ENCODE measurements at places on chromosomes 3 and 15.
A peak's percentile ranks its signal among the peaks of the same experiment; 100 is the strongest.

DNA sequence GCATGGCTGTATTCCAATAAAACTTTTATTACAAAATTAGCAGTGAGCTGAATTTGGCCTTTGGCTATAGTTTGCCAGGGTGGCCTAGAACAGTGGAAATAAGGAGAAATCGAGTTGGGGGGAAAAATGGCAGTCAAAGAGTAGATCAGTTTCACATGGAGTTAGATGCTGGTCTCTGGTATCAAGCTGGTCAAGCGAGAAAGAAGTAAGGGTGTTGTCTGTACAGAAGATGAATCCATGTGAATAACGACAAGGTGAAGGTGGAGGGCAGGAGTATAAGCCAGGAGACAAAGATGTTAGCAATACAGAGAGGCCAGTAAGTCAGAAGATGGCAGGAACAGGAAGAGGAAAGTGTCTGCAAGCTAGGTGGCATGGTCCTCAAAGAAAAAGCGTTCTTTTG is 11.7 kb downstream of the AHSG start:
- no peak for DNase-seq

DNA sequence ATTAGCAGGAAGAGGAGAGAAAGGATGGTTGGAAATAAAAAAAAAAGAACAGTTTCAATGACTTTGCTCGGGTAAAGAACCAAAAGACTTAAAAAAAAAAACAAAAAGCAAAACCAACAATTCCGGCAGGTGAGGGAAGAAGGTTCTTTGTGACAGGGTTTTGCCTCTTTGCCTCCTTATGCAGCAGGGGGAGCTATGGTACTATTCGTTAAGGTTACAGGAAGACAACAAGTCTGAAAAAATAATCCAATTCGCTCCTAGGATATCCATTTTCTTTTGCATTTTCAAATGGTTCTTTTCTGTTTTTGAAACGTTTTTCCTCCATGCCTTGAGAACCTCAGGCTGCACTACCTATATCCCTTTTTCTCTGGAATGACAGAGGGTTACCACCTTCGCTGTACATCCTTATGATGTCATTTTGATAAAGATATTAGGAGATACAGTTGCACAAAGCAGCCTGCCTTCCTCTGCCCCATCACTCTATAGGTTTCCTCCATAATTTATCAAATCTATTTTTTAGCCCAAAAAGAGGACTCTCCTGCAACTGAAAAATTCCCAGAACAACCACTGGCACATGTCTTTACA is 55.0 kb downstream of the CFAP20DC start:
- DNase-seq, result peak; percentile 10

DNA sequence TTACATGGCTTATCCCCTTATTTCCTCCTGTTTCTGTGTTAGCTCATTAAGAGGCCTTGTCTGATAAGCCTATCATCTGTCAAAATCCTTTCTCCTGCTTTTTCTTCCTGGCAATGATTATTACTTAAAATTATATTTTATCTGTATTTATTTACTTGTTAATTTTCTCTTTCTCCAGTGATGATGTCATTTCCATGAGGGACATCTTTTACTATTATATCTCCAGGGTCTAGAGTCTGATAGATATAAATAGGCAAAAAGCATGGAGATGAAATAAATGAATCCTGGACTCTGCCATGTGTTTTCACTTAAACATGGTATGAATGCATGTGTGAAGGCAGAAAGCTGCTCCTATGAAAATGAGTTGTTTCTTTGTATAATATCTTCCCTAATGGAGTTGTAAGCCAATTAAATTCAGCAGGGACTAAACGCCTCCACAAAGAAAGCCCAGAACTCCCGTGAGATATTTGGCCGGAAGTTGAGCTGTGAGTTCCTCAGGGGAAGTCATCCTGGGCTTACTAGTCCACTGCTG is 375.2 kb downstream of the TUSC7 start:
- no peak for DNase-seq

- no peak for DNase-seq
Observed at GRCh38 chr15:67717776-67718175, 107.5 kb upstream of the SKOR1 start.

DNA sequence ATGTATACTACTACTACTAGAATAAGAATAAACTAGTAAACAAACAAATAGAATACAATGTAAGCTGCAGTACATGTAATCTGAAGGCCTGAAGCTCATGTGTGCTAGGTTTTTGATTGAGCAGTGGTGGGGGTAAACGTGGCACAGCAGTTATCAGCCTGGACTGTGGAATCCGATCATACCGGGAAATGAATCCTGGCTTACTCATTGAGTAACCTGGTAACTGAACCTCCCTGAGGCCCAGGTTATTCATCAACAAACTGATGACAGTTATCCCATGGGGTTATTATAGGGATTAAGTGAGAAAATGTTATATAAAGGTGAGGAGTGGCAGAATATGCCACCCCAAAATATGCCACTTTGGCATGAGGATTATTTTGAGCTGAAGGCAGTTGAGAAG is 339.1 kb downstream of the FHIT start:
- DNase-seq, result no peak

DNA sequence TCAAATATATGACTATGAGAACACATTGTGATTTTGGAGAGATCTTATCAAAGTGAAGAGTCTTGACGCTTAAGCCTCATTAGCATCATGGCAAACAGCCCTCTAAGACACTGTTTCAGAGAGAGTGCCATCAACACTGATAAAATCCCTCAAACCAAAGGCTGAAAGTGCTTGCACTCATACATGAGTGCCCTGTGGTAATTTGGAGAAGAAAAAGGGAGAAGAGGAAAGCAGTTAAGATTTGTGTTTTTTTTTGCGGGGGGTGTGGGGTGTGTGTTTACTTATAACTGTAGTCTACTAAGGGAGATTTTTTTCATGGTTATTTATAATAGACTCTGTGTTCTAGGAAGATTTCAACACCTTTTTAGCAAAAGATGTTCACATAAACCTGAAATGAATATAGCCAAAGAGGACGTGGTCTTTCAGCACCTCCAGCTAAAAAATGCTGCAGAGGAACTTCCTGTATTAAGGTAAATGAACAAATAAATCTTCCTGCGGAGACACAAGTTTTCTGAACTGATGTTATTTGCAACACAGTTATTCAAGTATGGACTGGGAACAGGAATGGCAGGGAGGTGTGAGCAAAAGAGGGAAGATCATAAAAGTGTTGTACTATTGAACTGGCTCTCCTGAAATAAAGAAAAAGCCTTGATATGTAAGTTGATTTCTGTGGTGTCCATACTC is 81.9 kb upstream of the TGFBR2 start:
- DNase-seq, result no peak

GRCh38 chr3:32469151-32469874 is 33.3 kb downstream of the CMTM6 start:
- no peak for DNase-seq

DNA sequence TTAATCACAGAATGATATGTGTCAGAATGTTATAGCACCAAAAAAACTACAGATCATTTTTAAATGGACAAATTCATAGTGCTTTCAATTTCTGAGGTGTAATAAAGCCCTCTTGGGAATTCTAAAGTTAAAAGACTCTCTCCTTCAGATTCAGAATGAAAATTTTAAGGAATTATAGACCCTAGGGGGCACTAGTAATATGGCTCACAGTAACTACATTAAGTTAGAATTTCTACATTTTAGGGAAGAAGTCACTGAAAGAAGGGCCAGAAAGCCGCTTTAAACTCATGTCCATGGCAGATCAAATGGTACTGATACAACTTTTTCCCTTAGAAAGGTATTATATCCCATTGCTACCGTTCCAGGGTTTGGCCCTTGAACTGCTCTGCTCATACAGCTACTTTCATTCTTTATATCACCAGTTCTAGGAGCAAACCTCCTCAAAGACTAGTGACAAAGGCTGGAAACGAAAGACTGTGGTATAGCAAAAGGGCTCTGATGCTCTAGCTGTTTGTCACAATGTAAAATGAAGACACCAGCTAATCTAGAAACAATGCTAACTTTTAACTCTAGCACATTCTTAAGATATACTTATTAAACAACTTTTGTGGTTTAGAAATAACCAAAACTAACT is 18.1 kb downstream of the DAZL start:
- DNase-seq, result no peak

GRCh38 chr15:99507504-99508310 is 58.1 kb upstream of the MEF2A start:
- DNase-seq, result no peak

- no peak for DNase-seq
Observed at GRCh38 chr3:148833223-148833622, 5.6 kb downstream of the CPB1 start.

DNA sequence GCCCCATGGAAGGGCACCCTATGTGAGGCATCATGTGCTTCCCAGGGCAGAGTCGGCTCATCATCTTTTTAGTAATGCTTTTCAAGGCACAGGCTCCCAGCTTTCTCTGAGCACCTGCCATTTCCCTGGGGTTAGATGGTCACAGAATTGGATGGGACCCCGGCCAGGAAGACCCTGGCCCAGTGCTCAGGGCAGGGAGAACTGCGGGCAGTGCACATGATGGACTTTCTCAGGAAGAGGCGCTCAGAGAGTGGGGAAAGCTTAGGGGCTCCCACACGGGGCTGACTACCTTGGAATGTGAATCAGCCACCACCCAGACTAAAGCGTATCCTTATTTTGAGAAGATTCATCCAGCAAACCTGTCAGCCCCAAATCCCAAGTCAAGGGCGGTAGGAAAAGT is 16.5 kb upstream of the SKOR1 start:
- DNase-seq, result no peak

GRCh38 chr15:89406940-89407607 is 72.5 kb upstream of the POLG start:
- DNase-seq, result no peak
